ENCODE measurements at places on chromosomes 5 and 9.

DNA sequence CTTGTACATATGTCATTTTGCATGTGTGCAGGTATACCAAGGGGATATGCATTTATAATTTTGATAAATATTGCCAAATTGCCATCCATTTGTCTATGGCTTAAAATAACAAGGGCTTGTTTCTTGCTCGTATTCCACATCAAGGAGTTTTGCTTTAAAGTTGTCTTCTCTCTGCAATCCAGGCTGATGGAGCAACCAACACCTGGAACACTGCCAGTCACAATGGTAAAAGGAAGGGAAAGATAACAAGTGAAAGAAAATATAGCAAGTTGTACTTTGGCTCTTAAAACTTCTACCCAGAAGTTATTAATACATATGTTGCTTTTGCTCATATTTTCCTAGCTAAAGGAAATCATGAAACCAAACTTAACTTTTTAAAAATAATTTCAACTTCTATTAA, 156.9 kb downstream of the UNC13B start:
- DNase-seq, result no peak

DNA sequence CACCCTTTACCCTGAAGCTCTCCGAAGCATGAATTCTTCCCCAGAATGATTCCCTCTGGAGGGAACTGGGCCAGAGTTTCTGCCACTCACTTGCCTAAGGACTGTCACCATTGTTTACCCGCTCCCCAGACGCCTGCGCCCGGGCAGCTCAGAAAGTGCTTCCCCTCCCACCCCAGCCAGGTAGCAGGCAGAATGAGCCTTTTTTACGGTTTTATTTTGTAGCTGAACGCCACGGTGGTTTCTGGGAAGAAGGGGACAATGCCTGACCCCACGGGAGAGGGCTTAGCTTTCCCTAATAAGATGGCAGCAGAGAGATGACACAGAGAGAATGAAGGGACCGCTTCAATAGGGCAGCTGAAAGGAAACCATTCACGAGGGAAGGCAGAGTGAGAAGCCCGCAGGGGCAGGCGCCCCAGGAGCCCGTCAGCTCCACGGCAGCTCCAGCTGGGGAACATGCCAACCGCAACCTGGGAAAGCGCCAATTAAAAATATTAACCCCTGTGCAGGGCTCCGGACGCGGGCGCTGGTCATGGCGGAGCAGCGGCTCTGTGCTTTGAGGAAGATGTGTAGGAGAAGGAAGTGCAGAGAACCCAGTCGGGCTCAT, 20.4 kb upstream of the NTNG2 start:
- peak; percentile 37 for DNase-seq

DNA sequence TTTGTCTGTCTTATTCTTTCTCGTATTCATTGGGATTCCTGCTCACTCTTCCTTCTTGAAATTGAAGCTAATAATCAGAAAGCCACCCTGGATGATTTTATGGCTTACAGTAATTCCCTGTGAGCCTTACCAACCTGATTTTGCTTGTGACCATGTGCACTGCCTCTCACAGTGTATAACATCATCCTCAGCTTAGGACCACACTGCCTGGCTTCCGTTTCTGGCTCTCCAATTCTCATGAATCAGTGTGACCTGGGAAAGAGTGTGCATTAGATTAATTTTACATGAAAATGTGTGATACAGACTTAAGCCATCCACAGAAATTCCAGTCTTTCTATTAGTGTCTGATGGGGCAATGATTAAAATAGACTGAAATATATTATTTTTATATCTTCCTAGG, 126.8 kb upstream of the DMRT1 start:
- DNase-seq, result no peak

- DNase-seq, result no peak
Observed at GRCh38 chr9:37417252-37417803, 5.2 kb upstream of the GRHPR start.

- DNase-seq, result peak; percentile 95
Observed at GRCh38 chr5:98771382-98772109, 1.9 kb upstream of the RGMB start.

- DNase-seq, result peak; percentile 68
Observed at GRCh38 chr9:111759762-111760639, 34.7 kb downstream of the SHOC1 start.

DNA sequence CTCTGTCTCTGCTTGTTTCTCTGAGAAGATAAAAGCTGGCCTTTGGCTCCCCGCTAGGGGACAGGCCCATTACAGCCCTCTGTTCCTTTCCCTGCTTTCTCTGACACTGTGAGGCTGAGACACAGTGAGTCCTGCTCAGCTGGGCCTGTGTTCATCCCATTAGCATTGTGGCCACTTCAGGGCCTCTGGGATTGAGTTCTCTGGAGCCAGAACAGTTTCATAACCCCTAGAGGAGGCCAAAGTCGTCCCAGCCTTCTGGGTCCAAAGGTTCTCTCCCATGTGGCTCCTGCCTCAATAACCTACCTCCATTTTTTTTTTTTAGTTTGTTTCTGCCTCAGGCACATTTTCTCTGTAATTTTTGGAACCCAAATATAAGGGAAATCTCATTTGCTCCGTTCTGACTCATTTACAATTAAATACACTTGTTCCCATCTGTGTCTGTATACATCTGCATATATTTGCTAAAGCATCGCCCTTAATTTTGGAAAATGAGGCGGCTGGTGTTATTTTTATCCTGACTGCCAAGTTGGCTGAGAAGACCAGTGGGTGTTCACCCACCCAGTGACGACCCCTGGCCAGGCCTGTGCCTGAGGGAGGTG, 27.3 kb upstream of the CTNNA1 start:
- no peak for DNase-seq

GRCh38 chr5:124599028-124599973, 147.1 kb downstream of the ZNF608 start:
- peak; percentile 59 for DNase-seq

GRCh38 chr9:138116521-138116920, 238.9 kb downstream of the CACNA1B start:
- DNase-seq, result no peak

GRCh38 chr5:72503888-72504491, 3.2 kb downstream of the ZNF366 start:
- no peak for DNase-seq

GRCh38 chr9:127912882-127913281, 4.0 kb downstream of the ST6GALNAC4 start:
- peak; percentile 84 for DNase-seq

DNA sequence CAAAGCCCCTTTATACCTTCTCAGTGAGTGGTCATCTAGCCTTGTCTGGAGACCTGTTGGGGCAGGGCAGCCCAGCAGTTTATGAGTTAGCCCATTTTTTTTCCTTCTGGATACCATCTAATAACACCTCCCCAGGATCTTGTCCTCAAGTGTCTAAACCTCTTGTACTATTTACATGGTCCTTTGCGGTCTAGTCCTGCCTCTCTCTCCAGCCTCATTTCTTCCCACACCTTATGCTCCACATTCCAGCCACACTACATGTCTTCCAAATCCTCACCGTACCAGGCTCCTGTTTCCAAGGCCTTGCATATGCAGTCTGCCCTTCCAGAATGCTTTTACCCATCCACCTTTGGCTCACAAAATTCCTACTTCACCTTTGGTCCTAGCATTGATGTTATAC, 77.2 kb downstream of the ADRB2 start:
- no peak for DNase-seq

DNA sequence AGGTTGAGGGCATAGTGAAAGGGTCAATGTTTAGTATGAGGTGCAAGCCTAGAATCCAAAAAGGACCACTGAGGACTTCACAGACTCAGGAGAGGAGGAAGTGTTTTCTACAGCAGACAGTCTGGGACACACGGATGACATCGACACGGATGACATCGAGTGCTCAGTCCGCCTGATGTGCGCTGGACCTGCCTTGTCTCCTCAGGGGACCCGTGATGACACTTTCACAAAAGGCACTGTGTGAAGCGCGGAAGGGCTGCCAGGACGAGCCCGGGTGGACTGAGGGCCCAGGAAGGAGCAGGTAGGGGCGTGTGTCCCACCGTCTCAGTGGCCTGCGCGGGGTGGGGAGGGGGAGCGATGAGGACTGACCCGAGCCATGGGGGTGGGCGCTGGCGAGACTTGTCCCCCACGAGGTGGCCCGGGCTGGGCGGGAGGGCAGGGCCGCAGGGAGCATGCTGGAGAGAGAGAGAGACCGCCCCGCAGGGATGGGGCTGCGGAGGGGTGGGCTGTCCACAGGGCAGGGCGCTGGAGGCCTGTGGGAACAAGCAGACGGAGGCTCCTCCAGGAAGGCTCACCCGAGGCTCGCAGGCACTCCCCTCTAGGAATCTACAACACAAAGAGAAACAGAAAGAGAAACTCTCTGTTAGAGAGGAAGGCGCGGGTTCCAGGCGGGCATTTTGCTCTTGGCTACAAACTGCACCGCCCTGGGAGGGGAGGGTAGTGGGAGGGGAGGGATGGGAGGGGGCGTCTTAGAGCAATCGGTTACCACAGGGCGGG, 54.9 kb downstream of the USP20 start:
- no peak for DNase-seq

DNA sequence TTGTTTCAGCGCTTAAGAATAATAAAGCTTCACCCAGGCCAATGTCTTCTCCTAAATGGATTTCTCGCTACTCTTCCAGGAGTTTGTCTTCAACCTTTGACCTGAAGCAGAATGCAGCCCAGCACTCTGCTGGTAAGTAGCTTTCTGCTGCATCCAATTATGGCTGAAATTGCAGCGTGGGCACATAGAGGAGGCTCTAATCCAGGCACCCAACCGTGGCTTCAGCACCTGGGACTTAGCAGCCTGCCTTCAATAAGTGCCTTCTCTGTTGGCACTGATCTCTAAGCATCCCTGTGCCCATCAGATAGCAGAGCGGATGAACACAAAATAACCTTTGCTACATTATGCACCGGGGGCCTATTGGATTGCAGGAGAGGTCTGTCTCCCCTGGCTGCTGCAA, 105.2 kb downstream of the TRIM32 start:
- no peak for DNase-seq

DNA sequence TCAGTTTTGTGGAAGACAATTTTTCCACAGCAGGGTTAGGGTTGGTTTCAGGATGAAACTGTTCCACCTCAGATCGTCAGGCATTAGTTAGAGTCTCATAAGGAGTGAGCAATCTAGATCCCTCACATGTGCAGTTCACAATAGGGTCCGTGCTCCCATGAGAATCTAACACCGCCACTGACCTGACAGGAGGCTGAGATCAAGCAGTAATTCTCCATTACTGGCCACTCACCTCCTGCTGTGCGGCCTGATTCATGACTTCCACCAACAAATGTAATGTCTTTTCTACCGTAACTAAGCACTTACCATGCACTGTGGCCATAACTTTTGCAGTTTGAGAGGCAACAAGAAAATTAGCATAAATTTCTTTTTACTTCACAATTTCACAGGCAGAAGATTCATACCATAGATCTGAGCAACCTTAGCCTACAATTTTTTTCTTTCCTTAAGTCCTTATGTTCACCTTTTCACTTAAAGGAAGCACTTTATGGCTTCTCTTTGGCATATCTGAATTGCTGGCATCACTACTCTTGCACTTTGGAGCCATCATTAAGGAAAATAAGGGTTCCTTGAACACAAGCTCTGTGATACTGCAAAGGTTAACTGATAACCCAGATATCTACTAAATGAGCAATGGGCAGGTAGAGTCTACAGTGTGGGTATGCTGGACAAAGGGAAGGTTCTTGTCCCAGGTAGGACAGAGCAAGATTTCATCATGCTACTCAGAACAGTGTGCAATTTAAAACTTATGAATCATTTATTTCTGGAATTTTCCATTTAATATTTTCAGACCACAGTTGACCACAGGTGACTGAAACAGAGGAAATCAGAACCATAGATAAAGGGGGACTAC, 83.0 kb upstream of the IFNK start:
- DNase-seq, result no peak

GRCh38 chr5:77015938-77016569, 14.2 kb upstream of the AGGF1 start:
- no peak for DNase-seq

- DNase-seq, result no peak
Observed at GRCh38 chr5:175696855-175697198, 39.0 kb downstream of the HRH2 start.

- no peak for DNase-seq
Observed at GRCh38 chr9:115333277-115334070, 215.5 kb upstream of the TNC start.

- DNase-seq, result no peak
Observed at GRCh38 chr9:76137931-76138330, 247.5 kb downstream of the PCSK5 start.

DNA sequence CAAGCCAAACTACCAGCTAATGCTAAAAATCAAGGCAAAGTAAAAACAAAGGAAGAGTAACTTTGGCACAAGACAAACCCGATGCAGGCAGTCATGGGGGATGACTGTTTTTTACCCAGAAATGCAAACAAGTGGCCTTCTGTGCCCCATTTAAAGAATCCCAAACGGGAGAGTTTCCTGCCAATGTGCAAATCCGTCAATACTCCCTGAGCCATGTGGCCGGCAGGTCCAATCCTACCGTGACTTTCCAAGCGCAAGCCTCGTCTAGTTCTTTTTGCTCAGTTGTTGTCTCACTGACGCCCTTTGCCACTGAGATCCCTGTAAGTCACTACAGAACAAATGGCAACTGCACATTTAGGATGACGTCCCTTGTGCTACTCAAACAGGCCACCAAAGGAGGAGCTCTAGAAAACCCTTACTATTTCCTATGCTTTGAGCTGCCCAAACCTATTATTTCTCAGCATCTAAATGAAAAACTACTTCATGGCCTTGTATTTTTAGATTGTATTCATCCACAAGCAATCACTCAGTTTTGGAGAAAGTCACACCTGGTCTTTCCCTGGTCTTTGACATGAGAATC, 43.4 kb downstream of the OTULIN start:
- DNase-seq, result no peak

- DNase-seq, result no peak
Observed at GRCh38 chr9:108441726-108442125, 414.1 kb downstream of the ACTL7B start.

DNA sequence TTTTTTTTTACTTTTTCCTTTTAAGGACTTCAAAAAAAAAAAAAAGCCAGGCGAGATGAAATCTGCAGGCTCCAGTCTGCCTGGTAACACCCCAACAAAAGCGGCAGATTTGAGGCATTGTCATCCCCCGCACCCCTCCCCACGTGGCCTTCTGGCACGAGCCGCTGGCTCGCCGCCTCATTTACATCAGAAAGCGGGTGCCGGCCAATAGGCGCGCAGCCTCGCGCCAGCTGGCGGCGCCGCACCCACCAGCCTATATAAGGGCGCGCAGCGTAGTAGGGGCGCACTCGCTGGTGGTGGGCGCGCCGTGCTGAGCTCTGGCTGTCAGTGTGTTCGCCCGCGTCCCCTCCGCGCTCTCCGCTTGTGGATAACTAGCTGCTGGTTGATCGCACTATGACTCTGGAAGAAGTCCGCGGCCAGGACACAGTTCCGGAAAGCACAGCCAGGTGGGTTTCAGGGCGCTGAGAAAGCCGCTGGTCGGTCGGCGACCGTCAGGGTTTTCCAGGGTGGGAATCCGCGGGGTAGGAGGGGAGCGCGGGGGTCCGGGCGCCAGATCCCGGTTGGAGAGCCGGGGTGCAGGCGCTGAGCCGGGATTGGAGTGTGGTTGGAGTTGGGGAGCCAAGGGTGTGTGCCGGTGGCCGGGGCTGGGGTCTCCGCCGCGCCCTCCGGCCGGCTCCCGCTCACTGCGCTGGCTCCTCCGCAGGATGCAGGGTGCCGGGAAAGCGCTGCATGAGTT, at the start of gene GADD45G:
Gene GADD45G (plus strand): TSS at position 284 of the 736 bp plus-strand sequence. CDS start 110 bp downstream, at position 394.
- peak; percentile 77 for DNase-seq

- DNase-seq, result no peak
Observed at GRCh38 chr5:172909931-172910502, 49.2 kb upstream of the RPL26L1 start.

Data from NCI-H2029 treated with DMSO at 0.1 percent for 48 hours (cell line).